ENCODE measurements at places on chromosomes 1 and 21.

- no peak for DNase-seq
These were observed 93.6 kb downstream of the PKN2 start for GRCh38 chr1:88777604-88778149.

DNA sequence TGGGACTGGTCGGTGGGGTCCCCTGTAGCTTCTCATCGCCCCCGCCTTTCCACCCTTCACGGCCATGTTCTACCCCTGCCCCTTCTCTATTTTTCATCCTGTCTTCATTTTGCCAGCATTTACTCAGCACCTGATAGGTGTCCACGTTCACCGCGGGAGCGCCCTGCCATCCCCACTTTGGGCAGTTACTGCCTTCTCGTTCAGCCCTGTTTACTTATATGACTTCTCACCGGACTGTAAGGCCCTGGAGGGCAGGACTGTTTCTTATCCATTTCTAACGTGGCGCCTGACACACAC is 380 bp downstream of the MFN2 start:
- DNase-seq: no peak

- DNase-seq: no peak
These were observed 1.5 kb downstream of the ITSN1 start for GRCh38 chr21:33643658-33644311.

DNA sequence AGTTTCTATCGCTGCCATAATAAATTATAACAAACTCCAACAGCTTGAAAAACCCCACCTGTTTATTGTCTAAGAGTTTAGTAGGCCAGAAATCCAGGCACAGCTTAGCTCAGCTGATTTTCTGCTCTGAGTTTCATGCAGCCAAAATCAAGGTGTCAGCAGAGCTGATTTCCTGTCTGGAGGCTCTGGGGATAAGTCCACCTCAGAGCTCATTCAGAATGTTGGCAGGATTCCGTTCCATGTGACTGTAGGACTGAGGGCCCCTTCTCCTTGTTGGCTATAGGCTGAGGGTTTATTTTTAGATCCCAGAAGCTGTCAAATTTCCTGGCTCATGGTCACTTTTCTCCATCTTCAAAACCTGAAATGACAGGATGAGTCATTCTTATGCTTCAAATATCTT is 91.6 kb upstream of the CHODL start:
- DNase-seq: no peak

GRCh38 chr1:177569476-177569875 is 398.7 kb downstream of the BRINP2 start:
- DNase-seq: no peak

DNA sequence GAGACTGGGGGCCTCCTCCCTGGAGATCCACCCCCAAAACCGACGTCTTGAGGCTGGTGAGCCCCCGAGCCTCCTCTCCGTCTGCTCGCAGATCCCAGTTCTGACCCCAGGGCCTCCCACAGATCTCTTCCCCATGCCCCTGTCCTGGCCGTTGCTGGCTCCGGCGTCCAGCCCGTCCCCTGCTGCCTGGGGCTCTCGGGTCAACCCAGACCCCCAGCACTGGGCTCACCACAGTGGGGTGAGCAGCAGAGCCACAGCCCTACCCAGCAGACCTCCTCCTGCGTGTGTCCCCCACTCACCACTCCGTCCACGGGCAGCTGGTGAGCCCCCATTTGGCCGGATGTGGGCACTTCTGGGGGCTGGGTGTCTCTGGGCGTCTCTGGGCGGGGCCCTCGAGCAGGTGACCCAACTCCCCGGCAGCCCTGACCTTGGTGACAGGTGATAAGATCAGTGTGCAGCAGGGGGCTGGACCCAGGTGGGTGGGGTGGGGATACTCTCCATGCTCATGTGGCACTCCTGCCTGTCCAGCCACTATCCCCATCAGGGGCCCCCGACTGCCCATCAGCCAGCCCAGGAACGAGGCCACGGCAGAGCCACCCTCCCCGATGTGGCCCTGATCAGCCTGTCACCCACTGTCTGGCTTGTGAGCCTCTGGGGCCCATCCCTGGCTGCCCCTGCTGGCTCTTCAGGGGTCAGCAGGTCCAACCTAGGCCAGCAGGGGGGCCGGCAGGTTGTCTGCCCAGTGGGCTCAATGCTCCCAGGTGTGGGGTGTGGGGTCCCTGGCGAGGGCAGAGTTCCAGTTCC is 709 bp downstream of the TNFRSF14 start:
- no peak for DNase-seq

GRCh38 chr1:210500831-210501230 is 172.1 kb downstream of the HHAT start:
- no peak for DNase-seq

- no peak for DNase-seq
These were observed 17.0 kb downstream of the KLHDC8A start for GRCh38 chr1:205339717-205340116.

- no peak for DNase-seq
These were observed 149.3 kb downstream of the ZC3H11B start for GRCh38 chr1:219463636-219464035.

- DNase-seq: peak; percentile 0
These were observed 342.8 kb downstream of the MATN1 start for GRCh38 chr1:30380625-30380984.

- DNase-seq: no peak
These were observed 260.7 kb downstream of the CHRM3 start for GRCh38 chr1:239647045-239647444.

GRCh38 chr1:118783095-118783758 is 204.9 kb downstream of the TBX15 start:
- no peak for DNase-seq

DNA sequence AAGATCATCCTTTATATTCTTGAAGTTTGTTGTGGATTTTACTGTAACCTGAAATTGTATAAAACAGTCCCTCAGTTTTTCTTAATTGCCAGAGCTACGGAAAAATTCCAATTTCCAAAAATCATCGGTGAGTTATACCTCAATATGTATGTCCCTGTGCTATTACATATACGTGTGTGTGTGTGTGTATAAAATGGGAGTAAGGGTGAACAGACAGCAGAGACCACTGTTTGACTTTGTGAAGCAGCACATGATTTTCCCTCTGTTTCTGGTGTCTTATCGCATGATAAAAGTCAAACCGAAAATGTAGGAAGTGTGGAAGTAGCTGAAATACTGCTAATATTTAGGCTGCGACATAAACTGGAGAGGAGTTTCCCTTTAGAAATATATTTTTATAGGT is 1.2 kb downstream of the OR2T1 start:
- peak; percentile 4 for DNase-seq

GRCh38 chr1:83508485-83509151 is 490.3 kb downstream of the TTLL7 start:
- no peak for DNase-seq

DNA sequence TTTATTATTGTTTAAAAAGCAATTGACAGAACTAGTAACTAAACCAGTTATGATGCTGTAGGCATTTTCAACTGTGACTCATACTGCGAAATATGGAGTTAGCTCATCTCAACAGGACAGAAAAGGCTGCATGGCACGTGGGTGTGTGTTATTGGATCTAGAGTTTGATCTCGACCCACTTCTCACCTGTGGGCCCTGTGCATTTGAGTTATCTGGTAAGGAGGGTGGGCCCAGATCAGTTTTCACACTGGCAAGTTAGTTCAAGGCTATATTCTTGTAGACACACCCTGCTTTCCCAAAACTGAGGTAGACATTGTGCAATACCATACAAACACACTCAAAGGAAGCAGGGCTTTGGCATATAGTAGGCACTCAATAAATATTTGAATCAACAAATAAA is 71.3 kb upstream of the PRDX6 start:
- no peak for DNase-seq

DNA sequence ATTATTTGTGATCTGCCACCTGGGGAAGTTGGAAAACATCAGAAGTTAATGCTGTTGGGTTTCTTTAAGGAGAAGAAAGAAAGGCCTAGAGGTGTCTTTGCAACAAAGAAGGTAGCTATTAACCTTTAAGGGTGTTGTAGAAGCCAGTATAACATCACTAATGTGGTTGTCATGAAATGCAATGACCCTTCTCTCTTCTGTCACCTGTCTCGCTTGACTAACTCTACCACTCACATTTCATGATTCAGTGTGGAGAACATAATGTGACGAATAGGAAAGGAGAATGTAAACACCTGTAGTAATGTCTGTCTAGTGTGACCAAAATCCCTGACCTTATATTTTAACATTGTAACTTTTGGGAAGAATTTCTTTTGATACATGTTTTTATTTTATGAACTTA is 211.7 kb upstream of the UBE2U start:
- DNase-seq: no peak

GRCh38 chr1:65388908-65389695 is 31.4 kb upstream of the LEPR start:
- no peak for DNase-seq

GRCh38 chr1:163436140-163436812 is 114.5 kb downstream of the NUF2 start:
- no peak for DNase-seq

DNA sequence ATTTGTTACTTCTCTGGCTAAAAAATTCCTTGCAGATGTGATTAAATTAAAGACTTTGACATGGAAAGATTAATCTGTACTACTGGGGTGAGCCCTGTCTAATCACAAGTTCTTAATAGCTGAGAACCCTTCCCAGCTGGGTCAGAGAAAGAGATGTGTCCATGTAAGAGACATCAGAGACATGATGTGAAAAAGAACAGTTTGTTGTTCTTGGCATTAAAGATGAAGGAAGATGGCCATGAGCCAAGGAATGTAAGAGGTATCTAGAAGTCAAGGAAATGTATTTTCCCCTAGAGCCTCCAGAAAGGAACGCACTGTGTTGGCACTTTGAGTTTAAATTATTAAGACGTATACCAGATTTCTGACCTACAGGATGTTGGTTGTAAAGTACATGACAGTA is 1271.5 kb upstream of the PRMT6 start:
- DNase-seq: no peak

- DNase-seq: no peak
These were observed 48.2 kb upstream of the A3GALT2 start for GRCh38 chr1:33369081-33369480.

GRCh38 chr1:197268012-197268411 is at the start of gene CRB1:
CRB1 (plus strand) TSS chr1:197268252; CDS start chr1:197268413, 161 bp downstream.
- DNase-seq: no peak

- no peak for DNase-seq
These were observed 10.6 kb downstream of the GALNT2 start for GRCh38 chr1:230077436-230078213.

- DNase-seq: no peak
These were observed 158.8 kb downstream of the C1orf21 start for GRCh38 chr1:184545601-184546000.

DNA sequence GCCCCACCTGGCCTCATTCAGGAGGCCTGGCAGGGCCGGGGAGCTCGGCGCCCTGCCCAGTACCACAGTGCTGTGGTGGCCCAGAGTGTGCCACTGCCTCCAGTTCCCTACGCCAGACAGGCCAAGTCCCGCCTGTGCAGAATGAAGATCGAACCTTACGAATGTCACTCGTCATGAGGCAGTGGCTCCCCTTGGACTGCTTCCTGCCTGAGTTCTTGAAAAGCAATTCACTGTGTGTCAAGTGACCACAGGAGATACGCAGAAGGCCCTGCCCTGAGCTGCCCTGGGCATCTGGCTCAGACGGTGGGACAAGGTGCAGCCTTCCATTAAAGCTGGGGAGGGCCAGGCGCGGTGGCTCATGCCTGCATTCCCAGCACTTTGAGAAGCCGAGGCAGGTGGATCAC is 49.6 kb upstream of the LRP8 start:
- DNase-seq: no peak

DNA sequence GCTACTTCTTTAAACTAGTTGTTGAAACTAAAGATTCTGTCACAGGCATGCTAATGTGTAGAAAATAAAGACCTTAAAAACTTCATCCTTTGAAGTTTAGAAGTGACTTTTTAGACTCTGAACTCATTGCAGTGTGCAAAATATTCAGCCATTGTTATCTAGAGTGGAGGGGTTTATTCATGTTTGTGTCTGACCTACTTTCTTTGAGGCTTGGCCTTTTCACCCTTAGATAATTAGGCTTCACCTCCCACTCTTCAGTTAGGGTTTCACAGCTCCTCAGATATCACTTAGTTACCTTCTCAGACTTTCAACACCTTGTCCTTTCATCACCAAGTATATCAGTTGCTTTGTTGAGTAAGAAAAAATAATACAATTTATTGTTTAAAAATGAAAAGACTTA is 75.9 kb downstream of the IVNS1ABP start:
- no peak for DNase-seq

GRCh38 chr1:166905136-166905535 is 29.1 kb upstream of the TADA1 start:
- DNase-seq: no peak

- DNase-seq: peak; percentile 10
These were observed 53.1 kb upstream of the HMCN1 start for GRCh38 chr1:185681034-185681633.

- no peak for DNase-seq
These were observed 11.0 kb downstream of the TNN start for GRCh38 chr1:175078629-175079028.

DNA sequence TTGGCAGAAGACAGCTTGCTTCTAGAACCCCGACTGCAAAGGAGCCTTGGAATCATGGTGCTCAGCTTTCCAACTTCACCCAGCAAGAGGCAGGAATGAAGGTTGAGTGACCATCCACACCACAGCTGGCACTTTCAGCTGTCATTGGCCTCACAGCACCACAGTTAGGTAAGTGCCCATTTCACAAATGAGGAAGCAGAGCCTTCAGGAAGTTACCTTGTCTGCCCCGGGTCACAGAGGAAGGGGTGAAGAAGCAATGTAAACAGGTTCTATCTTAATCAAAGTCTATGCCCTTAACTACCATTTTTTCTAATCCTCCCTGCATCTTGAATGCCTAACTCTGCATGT is 156.0 kb downstream of the GLUL start:
- no peak for DNase-seq
